Activated CD4-positive, alpha-beta T cell treated with anti-CD3 and anti-CD28 coated beads, Interleukin-2, amount 50 U/mL, for 48 hours (primary cell): ENCODE measurements at places on chromosomes 7 and 10.
A peak's percentile ranks its signal among the peaks of the same experiment; 100 is the strongest.

GRCh38 chr7:88700725-88701124 lies 58.8 kb upstream of the ZNF804B start:
- no peak for DNase-seq

DNA sequence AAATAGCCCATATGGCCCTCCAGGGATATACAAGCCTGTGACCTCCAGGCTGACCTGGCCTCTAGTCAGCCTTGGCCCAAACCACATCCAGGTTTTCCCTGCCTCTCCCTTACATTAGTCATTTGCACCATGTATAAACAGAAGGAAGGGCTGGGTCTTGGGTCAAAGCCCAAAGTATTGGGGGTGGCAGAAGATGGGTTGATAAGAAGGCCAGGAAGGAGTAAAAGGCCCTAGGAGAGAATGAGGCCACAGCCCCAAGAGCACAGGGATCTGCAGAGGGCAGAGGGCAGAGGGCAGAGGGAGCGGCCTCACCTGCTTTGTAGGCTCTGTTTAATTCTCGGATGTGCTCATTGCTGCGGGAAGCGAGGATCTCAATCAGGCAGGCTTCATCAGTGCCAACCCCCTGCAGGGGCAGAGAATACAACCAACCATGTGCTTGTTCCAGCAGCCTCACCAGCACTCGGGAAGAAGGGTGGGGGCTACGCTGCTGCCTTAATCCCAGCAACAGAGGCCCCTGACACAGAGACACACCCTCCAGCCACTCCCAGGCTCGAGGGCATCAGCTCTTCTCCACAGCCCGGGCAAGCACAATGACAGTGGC lies 31.3 kb downstream of the PLAC9 start:
- DNase-seq, result no peak

- no peak for DNase-seq
These were observed 187.0 kb downstream of the PPP1R17 start for GRCh38 chr7:31873816-31874597.

- no peak for DNase-seq
These were observed 273.5 kb downstream of the FGFR2 start for GRCh38 chr10:121324678-121325213.

GRCh38 chr10:103584216-103585010 lies 90.9 kb downstream of the NEURL1 start:
- DNase-seq, result peak; percentile 55

GRCh38 chr10:98267069-98267893 lies 713 bp downstream of the LOXL4 start:
- DNase-seq, result no peak

DNA sequence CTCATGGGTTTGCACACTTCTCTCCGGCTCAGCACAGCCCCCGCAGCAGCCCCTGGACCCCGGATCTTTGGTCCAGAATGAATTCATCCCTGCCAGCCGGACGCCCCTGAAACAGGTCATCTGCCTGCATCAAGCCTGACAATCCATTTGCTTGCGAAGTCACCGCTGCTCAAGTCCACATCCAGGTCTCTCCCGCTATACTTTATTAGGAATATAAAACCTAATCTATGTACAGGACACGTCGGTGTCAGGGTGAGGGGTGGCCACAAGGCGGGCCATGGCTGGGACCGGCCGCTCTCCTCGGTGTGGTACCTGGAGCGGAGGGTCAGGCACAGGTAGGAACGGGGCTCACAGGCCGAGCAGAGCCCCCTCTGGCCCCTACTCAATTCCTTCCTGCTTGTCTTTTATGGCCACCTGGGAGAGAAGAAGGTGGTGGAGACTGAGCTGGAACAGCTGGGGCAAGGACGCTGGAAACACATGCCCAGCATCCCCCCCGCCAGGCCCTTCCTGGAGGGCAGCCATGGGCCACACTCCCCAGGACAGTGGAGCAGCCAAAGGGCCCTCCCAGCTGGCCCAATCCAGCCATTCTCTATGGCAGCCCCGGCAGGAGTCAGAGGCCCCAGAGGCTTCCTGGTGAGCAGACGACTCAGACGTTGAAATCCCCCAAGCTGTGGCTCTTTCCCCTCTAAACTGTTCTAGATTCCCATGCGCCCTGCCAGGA lies 5.3 kb downstream of the POLR2J start:
- no peak for DNase-seq

DNA sequence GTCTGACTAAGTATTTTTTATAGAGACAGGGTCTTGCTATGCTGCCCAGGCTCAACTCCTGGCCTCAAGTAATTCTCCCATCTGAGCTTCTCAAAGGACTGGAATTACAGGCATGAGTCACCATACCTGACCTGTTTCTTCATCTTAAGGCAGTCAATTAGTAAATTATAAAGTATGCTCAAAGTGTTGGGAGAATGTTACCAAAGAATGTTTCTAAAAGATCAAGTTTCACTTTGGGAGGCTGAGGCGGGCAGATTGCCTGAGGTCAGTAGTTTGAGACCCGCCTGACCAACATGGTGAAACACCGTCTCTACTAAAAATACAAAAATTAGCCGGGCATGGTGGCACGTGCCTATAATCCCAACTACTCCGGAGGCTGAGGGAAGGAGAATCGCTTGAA lies 117.0 kb downstream of the ALOX5 start:
- DNase-seq, result no peak

DNA sequence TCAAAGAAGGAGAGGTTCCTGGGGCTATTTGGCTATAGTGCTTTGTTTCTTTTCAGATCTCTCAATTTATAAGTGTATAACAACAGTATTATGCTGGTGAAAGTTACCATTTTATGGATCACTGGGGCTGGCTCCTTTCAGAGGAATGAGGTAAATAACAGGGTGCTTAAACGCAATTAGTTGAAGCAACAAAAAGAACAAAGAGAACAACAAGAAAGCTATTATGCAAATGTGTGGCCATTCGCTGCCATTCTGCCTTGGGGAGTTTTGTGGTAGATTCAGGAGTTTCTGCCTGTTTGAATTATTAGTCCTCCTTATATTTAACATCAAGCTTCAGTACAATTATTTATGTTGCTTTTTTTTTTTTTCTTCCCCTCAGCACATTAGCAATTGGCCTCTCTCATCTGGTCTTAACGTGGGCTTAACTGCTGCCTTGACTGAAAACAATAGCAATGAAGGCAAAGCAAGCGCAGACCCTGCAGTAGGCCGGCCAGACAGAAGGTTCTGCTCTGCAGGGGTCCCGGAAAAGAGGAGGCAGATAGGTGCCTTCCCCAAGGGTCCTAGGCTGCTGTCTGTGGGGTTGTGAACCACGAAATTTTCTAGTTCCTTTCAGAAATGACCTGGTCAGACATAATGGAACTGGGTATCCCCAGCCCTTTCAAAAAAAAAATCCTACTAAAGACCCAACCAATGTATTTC lies 339.9 kb upstream of the PODXL start:
- DNase-seq, result no peak

- DNase-seq, result no peak
These were observed 121.3 kb downstream of the PPP1R3A start for GRCh38 chr7:113797420-113798010.

- DNase-seq, result no peak
These were observed 61.2 kb upstream of the LBX1 start for GRCh38 chr10:101290431-101290830.

GRCh38 chr10:79379512-79380124 lies 32.3 kb downstream of the PPIF start:
- DNase-seq, result no peak

GRCh38 chr7:77904252-77904651 lies 105.7 kb downstream of the PHTF2 start:
- no peak for DNase-seq

DNA sequence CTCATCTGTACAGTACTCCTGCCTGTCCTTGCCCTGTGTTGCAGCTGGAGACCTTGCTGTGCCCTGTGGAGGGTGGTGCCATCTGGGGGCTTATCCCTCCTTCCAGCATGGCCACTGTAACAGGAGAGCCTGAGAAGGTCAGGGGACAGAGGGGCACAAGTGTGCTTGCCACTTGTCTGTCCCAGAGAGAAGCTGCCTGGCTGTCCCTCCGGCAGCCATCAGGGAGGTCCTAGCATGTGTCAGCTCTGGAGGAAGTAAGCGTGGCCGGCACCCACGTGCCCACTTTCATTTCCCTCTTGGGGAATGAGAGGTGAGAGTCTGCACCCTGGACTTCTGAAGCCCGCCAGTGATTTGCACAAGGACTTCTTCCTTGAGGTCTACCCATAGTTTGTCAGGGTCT lies 97.0 kb upstream of the PPIF start:
- no peak for DNase-seq

DNA sequence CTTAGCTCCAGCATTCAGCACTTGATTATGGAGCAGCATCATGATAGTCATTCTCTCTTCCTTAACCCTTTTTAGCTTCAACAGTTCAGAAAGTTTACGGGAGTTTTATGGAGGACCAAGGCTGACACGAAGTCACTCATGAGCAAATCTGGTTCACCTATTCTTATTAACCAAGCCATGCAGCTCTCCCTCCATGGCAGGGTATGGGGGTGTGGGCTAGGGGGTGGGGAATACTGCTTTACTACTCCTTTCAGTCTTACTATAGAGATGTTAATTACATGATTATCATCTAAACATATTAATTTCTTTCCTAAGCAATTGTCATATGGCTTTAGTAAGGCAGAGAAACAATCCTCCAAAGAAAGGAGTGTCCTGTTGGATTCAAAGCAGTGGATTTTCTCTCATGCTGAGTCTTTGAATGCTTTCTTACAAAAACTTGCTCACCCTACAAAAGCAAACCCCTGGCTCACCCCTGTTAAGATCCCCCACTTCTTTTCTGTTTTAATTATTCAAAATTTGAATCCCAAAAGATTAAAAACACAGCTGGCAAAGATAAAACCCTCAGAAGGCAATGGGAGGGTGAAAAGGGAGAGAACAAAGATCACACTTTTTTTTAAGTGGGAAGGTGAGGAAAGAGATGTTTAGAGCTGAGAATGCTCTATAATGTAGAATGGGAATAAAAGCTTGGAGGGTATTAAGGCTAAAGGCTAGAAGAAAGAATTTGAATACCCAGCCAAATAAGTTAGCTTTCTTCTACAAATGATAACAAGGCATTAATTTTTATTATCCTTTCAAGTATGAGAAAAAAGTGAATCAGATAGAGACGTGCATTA lies 46.4 kb upstream of the SEMA3E start:
- DNase-seq, result no peak

DNA sequence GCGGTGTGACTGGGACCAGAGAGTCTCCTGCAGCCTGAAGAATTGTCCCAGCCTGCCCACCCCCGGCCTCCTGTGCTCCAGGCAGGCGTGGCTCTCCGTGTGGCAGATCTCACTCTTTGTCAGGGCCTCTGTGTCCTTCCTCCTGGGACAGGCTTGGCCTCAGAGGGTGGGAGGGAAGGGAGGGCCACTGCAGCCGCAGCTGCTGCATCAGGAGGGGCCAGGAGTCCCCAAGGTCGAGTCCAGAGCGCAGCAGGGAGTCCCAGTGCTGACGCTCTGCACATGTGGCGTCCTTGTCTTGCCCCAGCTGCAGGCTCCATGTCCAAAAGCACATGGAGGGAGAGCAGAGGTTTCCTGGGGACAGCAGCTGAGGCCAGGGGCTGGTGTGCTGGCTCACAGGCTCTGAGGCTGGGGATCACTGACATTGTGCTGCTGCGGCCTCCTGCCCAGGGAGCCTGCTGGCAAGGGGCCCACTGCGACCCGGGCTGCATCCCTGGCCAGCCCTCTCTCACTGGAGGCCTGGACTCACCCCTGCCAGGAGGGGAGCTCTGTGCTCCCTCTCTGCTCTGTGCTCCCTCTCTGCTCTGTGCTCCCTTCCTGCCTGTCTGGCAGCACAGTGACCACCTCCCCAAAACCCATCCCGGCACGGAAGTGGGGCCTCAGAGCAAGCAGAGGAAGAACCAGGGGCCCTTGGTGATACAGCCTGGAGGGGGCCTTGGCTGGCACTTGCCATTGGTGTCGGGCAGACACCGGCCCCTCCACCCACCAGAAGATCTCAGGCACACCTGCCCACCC lies 114.6 kb upstream of the RET start:
- DNase-seq, result no peak

DNA sequence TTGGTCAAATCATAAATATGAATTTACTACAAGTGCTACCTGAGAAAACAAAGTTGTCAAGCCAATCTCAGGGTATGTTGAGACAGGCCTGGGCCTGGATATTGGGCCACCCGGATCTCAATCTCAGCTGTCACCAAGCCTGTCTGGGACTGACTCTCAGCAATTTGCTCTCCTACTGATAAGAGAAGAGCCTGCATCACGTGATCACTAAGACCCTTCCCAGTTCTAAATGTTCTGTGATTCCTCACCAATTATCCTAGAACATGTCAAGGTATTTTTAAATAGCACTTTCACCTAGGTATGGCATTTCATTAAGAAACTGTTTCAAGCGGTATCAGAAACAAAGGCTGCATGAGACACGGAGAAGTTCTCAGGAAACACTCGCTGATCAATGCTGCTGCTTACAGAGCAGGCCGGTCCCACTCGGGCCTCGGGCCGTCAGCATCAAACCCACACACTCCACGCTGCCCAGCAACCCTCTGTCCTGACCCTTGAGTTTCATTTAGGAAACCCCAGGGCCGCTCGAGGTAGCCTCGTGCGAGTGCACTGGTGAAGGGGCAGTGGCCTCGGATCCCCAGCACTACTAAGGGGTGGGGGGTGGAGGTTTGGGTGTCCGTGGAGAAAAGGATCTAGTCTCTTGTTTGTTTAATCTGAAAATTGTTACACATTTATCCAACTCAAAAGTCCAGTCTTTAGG lies 4.1 kb downstream of the KLF6 start:
- DNase-seq, result no peak

- no peak for DNase-seq
These were observed 40.5 kb downstream of the MTPN start for GRCh38 chr7:135936497-135937217.

GRCh38 chr7:98617051-98617959 lies at the start of gene NPTX2:
NPTX2 (plus strand) TSS chr7:98617285; CDS start chr7:98617462, 177 bp downstream.
- peak; percentile 16 for DNase-seq

DNA sequence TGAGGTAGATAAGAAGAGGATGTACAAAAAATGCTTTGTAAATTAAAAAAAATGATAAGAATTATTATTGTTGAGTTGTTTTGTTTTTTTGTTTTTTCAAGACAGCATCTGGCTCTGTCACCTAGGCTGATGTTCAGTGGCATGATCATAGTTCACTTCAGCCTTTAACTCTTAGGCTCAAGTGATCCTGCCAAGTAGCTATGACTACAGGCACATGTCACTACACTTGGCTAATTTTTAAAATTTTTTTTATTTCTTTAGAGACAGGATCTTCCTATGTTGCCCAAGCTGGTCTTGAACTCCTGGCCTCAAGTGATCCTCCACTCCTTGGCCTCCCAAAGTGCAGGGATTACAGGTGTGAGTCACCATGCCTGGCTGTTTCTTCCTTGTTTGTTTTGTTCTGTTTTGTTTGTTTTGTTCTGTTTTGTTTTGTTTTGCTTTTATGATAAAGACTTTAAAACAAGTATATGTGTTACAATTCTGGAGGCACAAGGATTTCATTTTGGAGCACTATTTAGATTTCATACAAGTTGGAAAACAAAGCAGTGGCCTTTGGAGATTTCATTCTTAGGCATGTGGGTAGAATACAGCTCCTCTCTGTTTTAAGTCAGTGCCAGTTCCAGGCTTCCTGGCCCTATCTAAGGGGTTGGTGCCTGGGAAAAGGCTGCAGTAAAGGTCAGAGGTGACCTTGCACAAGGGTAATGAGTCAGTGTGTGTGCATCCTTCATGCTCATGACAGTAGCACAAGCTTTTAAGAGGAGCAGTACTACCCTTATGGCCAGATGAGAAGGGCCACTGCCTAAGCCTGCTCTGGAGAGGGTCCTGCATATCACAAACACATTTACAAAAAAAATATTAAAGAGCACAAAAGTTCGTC lies 17.9 kb downstream of the FGFBP3 start:
- no peak for DNase-seq

- no peak for DNase-seq
These were observed 22.4 kb upstream of the PWWP2B start for GRCh38 chr10:132374612-132375011.

- no peak for DNase-seq
These were observed 4.5 kb upstream of the LRRC4 start for GRCh38 chr7:128035712-128036111.

- DNase-seq, result no peak
These were observed at the start of gene ANKRD1 for GRCh38 chr10:90920986-90921666. ANKRD1 (minus strand) TSS chr10:90921087; CDS start chr10:90921027, 60 bp downstream.
